ENCODE measurements at places on chromosomes 1 and 21.

GRCh38 chr1:46489169-46489637 lies 433 bp upstream of the DMBX1 start:
- DNase-seq, result no peak

DNA sequence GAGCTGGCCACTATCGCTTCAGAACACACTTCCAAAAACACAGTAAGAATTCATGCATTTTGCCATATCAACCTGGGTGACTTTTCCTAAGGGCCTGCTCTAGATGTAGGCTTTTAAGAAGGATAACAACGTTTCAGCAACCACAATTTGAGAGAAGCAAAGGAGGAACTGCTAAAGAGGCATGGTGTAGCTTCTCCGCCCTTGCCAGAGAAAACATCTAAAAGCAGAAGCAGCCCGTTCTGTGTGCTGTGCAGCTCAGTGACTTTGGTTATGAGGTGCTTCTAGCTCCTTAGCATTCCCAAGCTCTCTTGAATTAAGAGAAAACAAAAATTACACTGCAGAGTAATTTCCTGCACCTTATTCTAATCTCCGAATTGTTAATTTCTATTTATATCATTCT lies 2.7 kb downstream of the PER3 start:
- DNase-seq, result no peak

DNA sequence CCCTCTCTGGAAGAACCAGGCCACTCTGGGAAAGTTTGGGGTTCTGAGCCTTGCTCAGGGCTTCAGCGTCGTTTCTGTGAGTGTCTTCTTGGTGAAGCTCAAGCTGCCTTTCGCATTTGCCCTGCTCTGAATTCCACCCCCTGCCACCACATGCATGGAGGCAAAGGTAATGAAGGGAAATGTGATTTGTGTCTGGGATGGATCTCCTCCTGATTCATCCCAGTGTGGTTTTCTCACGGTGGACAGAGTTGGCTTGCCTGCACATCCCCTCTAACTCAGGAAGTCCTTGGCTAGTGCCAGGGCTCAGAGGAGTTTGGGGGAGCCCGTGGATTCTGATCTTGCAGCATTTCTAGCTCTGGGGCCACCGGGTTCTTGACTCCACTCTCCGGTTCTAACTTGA lies 173.6 kb upstream of the RAB4A start:
- no peak for DNase-seq

DNA sequence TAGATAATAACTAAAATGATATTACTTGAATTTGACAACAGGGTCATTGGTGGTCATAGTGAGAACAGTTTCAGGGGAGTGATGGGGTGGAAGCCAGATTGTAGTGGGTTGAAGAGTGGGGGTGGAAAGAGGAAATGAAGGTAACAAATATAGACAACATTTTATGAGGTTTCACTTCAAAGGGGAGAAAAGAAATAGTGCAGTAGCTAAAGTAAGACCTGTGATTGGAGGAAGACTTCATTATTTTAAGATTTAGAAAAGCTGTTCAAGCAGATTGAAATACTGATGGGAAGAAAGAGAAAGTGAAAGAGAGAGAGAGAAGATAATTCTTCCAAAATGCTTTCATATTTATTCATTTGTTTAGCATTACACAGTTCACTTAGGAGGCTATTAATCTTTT lies 52.0 kb upstream of the KCNA3 start:
- no peak for DNase-seq

GRCh38 chr1:84991097-84991920 lies 5.6 kb downstream of the MCOLN2 start:
- no peak for DNase-seq

- DNase-seq, result no peak
These were observed 54.1 kb downstream of the KCNJ15 start for GRCh38 chr21:38310646-38311485.

DNA sequence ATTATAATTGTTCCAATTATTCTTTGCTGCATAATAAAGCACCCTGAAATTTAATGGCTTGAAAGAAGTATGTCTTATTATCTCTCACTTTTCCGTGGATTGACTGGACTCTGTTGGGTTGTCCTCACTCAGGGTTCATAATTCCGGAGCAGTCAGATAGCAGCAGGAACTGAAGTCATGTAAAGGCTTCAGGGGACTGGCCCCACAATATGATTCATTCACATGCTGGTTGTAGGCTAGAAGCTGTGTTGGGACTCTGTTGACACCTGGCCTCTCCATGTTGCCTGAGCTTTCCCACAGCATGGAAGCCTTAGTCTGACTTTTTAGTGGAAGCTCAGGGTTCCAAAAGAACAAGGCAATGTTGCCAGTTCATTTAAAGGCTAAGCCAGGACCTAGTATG lies 367.1 kb upstream of the ADGRL2 start:
- no peak for DNase-seq

DNA sequence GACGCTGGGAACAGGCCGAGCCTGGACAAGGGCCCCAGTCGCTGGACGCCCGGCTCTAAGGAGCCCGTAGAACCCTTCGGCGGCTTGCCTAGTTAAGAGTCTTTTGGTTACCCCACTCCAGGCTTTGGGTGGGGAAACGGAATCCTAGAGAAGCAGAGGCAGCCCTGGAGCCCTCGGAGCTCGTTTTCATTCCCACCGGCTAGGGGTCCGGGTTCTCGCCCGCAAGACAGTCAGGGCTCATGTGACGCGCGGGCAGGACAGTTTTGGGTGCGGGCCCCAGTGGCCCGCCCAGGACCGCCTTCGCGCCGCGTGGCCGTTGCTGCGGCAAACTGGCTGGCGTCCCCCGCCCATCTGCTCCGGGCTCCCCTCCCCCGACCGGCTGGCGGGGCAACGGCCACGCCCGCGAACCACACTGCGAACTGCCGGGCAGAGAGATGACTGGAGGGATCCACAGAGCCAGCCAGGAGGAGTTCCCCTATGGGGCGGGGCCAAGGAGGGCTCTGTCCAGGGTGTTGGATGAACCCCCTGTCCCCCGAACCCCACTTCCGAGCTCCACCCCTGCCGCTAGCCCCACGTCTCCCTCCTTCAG lies 829 bp upstream of the HES2 start:
- no peak for DNase-seq

- no peak for DNase-seq
These were observed 4.7 kb upstream of the PTPRF start for GRCh38 chr1:43526002-43526401.

- DNase-seq, result no peak
These were observed 27.2 kb upstream of the KLF18 start for GRCh38 chr1:44168520-44169098.

DNA sequence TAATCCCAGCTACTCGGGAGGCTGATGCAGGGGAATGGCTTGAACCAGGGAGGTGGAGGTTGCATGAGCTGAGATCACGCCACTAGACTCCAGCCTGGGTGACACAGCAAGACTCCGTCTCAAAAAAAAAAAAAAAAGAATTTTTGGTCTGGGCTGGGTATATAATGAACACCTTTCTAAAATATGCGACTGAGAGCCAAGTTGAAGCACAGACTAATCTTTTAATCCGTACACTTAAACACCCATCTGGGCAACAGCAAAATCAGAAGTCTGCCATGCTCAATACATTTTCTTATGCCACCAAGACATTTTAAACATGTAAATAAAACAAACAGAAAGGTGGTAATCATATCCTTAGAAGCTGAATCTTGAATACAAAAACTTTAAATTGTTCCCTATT lies 31.6 kb upstream of the ABCB10 start:
- DNase-seq, result no peak

GRCh38 chr1:68131261-68131660 lies 80.8 kb upstream of the DIRAS3 start:
- DNase-seq, result no peak

DNA sequence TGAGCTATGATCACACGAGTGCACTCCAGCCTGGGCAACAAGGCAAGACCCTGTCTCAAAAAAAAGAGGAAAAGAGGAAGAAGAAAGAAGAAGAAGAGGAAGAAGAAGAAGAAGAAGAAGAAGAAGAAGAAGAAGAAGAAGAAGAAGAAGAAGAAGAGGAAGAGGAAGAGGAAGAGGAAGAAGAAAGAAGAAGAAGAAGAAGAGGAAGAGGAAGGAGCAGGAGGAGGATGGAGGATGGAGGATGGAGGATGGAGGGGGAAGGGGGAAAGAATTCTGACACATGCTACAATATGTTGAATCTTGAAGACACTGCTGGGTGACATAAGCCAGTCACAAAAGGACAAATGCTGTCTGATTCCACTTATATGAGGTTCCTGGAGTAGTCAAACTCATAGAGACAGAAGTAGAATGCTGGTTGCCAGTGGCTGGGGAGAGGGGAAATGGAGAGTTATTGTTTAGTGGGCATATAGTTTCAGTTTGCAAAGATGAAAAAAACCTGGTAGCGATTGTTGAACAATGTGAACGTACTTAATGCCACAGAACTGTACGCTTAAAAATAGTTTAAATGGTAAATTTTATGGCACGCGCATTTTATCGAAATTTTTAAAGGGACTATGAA lies 47.3 kb upstream of the COA6 start:
- no peak for DNase-seq

DNA sequence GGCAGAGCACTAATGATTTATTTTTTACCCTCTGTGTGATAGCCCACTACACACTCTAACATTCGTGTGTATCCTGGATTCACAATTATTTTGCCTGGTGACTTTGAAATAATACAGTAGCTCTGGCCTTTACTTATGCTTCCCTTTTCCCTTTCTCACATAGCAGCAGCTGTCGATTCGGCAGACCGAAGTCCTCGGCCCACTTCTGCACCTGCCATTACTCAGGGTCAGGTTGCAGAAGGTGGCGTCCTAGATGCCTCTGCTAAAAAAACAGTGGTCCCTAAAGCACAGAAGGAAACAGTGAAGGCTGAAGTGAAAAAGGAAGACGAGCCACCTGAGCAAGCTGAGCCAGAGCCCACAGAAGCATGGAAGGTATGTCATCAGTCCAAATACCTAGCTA lies 70.8 kb downstream of the TMEM200B start:
- no peak for DNase-seq

GRCh38 chr1:94940738-94941137 lies 13.8 kb upstream of the CNN3 start:
- no peak for DNase-seq

- no peak for DNase-seq
These were observed at the start of gene FCGR3A for GRCh38 chr1:161549652-161550051. TSS of gene FCGR3A (minus strand) at chr1:161549818. CDS start at chr1:161549736, 82 bp downstream.

- DNase-seq, result no peak
These were observed 58.0 kb upstream of the ABCA4 start for GRCh38 chr1:94178901-94179300.

- no peak for DNase-seq
These were observed 1348.0 kb downstream of the MRPL39 start for GRCh38 chr21:24259241-24259640.
